Epithelial cell of proximal tubule (primary cell): ENCODE measurements at places on chromosomes 11 and 22. TPM values are rescaled to one million over a fixed set of nuclear protein-coding genes. Genes with fewer than 3 reads are reported as not detected.

ELMOD1 gene
- total RNA-seq = 0.07 TPM in 1 of 2 replicates, not detected in the other

PANX3 gene
- total RNA-seq = not detected in 2 replicates

TMEM80 gene
- 10.7 and 20.8 TPM in 2 replicates for total RNA-seq

SLC15A3 gene
- 0.43 and 0.86 TPM in 2 replicates for total RNA-seq

- no peak for DNase-seq
Measured at GRCh38 chr22:20186871-20187546, 36.2 kb upstream of the CCDC188 start.

DNA sequence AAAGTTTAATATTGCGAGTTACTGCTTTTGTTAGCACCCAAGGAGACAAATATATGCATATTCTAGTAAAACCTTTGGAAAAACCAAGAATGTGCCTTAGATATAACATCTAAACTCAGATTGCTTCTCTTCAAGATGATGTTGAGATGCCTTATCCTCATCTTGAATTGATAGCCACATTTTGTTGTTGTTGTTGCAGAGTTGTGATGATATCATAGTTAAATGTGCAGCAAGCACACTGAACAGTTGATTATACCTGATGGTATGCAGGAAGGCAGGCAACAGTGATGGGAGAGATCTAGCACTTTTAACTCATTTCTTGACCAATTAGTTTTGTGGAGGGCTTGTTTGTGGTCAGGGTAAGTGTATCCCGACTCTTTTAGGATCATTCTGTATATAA, 48.0 kb downstream of the KDM2A start:
- DNase-seq = no peak

- DNase-seq = no peak
Measured at GRCh38 chr11:66232769-66233168, 35.7 kb upstream of the RAB1B start.

XKR3 gene
- not detected in 2 replicates for total RNA-seq

DNA sequence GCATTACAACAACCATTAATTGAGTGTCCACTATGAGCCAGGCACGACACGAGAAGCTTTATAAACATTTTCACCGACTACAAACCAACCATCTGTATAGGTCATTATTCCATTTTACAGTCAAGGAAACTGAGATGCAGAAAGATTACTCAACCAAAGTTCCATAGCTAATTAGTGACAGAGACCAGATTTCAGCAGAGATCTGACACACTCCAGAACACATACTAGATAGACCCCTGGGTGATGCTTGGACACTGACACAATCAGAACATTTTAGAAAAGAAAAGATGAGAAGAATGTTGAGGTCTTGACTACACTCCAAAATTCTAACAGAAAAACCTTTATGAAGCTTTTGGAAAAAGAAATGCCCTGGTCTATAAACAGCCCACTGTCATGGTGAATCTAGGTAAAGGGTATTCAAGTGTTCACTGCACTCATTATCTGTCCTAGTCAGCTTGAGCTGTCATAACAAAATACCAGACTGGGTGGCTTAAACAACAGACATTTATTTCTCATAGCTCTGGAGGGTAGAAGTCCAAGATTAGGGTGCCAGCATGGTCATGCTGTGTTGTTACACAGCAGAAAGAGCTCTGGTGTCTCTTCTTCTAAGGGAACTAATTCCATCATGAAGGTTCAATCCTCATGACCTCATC, 89.0 kb downstream of the RELT start:
- DNase-seq = no peak

B3GAT3 gene
- 43.6 and 67.7 TPM in 2 replicates for total RNA-seq

GAB4 gene
- not detected in 2 replicates for total RNA-seq

GRCh38 chr11:121328967-121329679, 36.6 kb downstream of the SC5D start:
- DNase-seq = no peak

DNA sequence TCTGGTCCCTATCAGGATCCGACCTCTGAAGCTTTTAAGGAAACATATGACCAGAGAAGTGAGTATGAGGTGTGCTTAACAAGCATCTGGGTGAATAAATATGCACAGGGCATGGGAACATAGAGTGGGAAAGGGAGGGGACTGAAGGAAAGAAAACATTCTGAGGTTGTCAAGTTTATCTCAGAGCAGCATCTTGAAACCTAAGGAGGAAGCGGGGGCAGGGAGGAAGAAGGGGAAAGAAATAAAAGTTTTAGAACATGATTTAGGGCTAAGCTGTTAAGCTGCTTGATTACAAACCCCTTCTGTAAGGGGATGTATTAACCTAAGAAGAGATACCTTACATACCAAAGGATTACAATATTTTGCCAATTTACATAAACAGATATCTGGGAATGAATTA, 24.0 kb upstream of the SC5D start:
- DNase-seq = no peak

OR8B2 gene
- total RNA-seq = not detected in 2 replicates

GRCh38 chr22:23315341-23315917, 135.1 kb downstream of the BCR start:
- no peak for DNase-seq

PGA3 gene
- total RNA-seq = not detected in 2 replicates

- no peak for DNase-seq
Measured at GRCh38 chr22:20412474-20413216, 18.7 kb downstream of the ZNF74 start.

- no peak for DNase-seq
Measured at GRCh38 chr11:97702951-97703350, 1313.1 kb downstream of the JRKL start.

TRPM5 gene
- not detected in 2 replicates for total RNA-seq

DNA sequence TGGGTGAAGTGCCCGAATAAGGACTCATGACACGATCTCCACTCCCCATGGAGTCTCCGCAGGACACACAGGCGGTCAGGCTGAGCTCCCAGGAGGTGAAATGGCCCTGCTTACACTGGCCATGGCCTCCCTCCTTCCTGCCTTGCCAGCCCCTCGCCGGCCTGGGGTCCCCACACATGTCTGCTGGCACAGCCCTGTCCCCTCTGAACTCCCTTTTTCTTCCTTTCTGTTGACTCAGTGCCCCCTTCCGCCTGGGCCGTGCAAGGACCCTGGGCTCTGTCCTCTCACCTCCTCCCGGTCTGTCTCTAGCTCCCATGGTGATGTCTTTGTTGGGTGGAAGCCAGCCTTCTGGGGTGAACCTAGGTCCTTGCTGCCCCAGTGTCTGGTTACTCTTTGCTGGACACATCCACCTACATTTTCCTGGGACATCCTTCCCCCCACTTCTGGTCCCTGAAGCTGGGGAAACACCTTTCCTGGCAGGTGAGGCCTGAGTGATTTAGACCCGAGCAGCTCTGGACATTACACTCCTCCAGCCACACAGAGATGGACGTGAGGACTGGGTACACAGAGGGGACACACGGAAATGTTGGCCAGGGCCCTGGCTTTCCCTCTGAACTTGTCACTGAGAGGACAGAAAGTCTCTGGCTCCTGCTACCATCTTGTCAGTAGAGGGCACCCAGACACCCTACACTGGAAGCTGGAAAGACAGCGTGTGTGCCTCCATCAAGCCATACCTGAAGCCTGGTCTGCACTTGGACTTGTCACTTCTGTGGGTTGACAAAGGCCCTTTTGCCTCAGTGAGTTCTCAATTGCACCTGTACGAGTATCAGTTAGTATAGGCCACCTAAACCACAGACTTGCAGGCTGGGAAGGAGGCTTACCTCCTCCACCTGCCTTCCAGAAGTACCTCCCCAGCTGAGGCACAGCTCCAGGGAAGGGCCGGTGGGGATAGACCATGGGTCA, 864.3 kb downstream of the TBC1D22A start:
- no peak for DNase-seq

OR5P2 gene
- not detected in 2 replicates for total RNA-seq

DNA sequence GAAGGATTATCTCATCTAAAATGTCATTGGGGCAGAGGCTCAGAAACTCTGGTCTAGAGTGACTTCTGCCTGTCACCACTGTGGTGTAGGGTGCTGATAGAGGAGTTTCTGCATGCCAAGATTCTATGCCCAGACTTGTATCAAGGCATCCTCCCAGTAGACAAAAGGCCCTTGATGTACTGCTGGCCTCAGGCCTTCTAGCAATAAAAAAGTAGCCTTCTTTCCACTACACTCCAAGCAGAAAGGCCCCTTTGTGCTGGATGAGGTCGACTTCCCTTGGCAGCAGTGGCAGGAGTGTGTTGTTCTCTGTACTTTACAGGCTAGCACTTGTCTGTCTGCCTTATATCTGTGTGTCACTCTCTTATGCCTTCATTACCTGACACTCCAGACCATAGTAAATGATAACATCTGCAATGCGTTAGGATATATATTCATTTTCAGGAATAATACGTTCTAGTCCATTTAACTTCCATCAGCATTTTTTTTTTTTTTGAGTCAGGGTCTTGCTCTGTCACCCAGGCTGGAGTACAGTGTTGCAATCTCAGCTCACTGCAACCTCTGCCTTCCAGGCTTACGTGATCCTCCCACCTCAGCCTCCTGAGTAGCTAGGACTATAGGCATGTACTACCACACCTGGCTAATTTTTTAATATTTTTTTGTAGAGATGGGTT, 49.5 kb upstream of the RRM1 start:
- no peak for DNase-seq

GRCh38 chr11:35917676-35918075, 26.2 kb upstream of the LDLRAD3 start:
- DNase-seq = no peak

DNA sequence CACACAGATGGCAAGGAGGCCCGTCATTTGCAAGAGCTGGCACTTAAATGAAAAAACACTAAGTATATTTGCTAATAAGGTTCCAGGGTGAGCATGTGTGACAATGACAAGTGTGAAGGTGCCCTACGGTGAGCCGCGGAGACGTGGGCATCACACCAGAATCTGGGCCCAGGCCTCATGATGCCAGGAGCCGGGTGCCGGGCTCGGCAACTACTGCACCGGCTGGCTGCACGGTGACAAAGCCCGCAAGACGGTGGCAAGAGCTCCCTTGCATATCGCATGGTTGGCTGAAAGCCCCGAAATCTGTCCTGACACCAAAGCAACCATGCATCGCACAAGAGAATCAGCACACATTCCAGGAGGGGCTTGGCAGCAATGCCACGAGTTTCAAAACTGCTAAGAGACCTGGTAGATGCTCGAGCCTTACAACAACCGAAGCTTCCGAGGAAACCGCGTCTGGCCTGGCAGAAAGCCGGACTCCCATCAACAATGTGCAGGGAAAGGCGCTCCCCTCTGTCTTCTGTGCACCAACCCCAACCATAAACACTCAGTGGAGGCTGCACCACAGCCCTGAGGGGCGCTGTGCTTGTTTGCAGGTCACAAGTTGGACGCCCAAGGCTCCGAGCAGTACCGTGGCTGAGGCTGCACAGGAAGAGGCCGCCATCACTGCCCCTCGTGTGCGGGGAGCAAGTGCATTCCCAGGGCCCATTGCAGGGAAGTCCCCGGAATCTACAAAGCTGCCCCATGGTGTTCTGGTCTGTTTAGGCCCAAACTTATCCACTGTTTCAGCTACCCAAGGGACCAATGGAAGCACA, 339.7 kb downstream of the CTTN start:
- no peak for DNase-seq

HIKESHI gene
- 41.4 and 45.5 TPM in 2 replicates for total RNA-seq

DNA sequence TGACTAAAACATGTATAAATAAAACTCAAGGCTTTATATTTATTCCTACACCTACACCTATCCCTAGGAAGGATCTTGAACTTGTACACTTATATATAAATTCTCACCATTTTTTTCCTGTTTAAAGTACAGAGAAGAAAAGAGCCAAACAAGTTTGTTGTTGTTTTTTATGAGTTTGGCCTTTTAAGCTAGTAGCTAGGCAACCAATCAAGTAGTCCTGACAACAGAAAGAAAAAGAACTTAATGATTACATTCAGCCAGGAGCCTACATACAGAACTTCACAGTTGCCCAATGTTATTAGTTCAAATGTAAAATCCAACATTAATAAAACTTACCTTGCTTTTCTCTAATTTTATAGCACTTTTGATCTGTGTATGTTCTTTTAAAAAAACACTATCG, 316.2 kb downstream of the SOX6 start:
- DNase-seq = no peak

SHISA8 gene
- total RNA-seq = not detected in 2 replicates

DNA sequence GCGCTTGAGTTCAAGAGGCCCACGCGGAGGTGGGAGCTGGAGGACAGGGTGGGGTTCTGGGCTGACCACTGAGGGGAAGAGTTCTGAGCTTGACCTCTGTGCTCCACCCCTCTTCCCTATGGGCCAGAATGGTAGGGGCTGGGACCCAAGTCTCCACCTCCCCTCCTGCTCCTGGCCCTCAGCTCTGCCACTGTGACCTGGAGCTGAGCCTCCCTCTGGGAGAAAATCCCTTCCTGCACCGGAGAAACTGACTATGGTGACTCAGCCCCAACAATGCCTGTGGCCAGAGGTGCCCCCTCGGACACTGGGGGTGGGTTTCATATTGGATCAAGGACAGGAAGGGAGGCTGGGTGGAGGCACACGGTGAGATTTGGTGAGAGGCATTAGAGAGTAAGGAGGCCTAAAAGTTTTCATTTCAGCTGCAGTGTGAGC, 23.0 kb downstream of the RELT start:
- DNase-seq = no peak

GPR83 gene
- 0.07 and 0.12 TPM in 2 replicates for total RNA-seq

SCGB1D2 gene
- not detected in 2 replicates for total RNA-seq

- no peak for DNase-seq
Measured at GRCh38 chr11:95375886-95376285, 144.9 kb upstream of the SESN3 start.

GRCh38 chr11:86497836-86498235, 123.1 kb downstream of the CCDC81 start:
- no peak for DNase-seq

VPS26B gene
- total RNA-seq = 17.8 and 23.1 TPM in 2 replicates

DNA sequence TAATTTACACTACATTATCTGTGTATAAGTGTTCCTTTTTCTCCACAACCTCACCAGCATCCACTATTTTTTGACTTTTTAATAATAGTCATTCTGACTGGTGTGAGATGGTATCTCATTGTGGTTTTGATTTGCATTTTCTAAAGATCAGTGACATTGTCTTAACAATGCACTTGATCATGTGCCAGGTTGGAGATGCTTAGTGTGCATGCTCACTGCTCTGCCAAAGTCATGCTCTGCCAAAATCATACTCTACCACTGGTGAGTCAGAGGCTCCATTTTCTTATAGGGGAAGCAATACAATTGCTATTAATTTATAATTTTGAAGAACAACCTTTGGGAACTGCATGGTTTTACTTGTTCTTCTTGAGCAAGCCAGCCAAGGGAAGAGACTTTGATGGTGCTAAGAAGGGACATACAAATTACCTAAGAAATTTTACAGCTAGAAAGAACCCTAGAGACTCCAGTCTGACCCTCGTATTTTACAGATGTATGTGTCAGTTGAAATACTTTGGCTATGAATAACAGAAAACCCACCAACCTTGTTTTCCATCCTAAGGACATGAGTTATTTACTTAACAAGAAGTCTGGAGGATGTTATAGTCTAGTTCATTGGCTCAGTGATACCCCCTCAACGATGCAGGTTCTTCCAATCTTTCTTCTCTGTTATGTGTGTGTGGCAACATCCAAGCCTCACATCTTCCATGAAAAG, 368.9 kb downstream of the DDX10 start:
- peak; percentile 73 for DNase-seq

- DNase-seq = no peak
Measured at GRCh38 chr22:24200619-24201212, 19.4 kb downstream of the SUSD2 start.

DNA sequence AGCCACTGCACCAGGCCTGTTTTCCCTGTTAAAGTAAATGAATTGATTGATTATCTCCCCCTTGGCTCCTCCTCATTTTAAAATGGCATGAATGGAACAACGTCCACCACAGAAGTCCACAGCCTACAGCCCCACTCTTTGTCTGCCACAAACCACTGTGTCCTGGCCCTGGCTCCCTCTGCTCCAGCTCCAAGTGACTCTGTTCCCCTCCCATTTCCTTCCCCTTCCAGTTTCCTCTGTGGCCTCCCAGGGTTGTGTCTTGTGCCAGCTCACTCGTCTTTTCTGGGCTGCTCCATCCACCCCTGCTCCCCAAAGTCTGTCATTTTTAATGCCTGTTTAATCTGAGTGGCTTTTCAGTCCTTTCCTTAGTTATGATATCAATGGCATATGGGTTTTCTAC, 52.4 kb upstream of the CD5 start:
- no peak for DNase-seq
